Transverse colon (tissue), 4 donors: ENCODE measurements at places on chromosomes 3 and 15.

GRCh38 chr15:68429691-68430470 lies 2.1 kb downstream of the ITGA11 start:
- DNase-seq, result no peak

DNA sequence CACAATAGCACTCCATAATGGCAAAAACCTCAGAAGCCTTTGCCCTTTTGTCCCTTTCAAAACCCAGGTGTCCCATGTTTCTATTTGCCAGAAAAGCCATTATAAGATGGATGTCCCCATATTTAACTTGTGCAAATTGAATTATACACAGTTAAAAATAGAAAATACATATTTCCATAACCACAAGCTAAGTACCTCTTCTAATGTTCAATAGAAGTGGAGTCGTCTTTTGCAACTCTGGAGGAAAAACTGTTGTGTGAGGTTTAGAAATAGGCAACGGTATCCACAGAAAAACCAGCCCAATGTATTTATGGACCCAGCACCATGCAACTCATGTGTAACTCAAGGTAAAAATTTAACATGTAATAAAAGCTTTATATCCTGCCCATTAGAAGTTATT lies 83.6 kb upstream of the STRIT1 start:
- DNase-seq, result no peak

GRCh38 chr15:64619880-64620839 lies 155.2 kb downstream of the RBPMS2 start:
- no peak for DNase-seq

GRCh38 chr3:191889756-191890155 lies 428.8 kb downstream of the PYDC2 start:
- no peak for DNase-seq

DNA sequence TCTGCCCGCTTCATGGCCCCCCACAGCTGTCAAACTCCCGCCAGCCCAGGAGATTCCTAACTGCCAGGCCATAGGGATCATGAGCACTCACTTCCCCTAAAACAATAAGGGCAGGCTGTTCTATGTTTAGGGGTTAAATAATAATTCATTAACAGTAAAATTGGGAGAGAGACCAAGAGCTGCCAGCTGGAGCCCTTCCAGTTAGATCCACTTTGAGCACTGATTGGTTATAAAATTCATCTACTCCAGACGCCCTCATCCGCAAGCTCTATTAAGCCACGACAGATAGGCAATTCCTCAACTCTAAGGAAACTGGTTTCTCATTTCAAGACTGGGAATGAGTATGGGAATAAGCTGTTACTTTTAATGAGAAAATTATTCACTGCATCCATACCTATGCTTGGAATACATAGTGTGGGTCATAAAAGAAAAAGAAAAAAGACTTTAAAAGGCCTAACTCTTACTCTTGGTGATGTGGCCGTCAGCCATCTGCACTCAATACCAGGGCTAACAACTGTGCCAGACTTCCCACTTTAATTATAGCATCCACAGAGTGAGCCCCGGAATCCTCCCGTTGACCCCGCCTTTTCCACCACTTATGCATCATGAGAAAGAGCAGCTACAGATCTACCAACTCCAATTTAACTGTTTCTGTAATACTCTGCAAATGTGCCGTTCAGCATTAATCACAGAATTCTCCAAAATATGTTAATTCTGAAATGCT lies 44.5 kb downstream of the IL17RD start:
- no peak for DNase-seq

DNA sequence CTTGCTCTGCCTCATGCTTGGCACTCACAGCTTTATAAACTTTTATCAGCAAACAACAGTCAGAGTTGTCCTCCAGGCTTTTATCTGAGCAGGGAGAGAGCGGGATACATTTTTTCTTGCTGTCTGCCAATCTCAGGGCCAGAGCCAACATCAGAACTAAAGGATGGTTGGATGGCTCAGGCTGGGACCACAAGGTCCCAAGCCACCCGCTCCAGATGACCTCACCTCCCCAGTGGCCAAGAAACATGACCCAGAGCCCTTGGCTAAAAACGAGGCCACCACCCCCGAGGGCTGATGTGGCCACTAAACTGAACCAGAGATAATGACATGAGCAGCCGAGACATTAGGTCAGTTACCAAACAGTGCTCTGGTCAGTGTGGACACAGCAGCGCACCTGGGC lies 18.8 kb upstream of the SPATA12 start:
- DNase-seq, result no peak

- DNase-seq, result no peak
These were observed 57.2 kb upstream of the TIPARP start for GRCh38 chr3:156617145-156617544.

DNA sequence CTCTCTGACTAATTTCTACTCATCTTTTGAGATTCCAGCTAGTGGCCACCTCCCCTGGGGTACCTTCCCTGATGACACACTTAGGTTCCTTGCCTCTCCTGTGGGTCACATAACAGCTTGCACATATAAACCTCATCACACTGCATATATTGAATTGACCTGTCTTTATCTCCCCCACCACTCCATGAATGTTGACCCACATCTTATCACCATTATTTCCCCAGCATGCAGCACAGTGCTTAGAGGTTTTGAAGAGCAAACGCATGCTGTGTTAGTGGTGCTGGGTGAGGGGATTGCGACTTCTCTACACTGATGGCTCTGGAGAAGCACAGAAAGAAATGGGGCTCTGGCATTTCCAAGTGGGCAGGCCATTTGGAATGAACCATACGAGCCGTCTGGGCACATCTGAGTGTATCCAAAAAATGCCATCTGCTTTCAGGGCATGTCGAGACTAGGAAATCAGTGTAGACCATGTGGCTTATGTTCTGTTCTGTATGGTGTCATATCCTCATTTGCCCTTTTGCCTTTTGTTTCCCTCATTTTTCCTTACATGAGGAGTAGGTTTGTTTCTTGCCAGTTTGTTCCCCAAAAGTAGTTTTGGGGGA lies 333.2 kb upstream of the TRIM42 start:
- DNase-seq, result no peak

DNA sequence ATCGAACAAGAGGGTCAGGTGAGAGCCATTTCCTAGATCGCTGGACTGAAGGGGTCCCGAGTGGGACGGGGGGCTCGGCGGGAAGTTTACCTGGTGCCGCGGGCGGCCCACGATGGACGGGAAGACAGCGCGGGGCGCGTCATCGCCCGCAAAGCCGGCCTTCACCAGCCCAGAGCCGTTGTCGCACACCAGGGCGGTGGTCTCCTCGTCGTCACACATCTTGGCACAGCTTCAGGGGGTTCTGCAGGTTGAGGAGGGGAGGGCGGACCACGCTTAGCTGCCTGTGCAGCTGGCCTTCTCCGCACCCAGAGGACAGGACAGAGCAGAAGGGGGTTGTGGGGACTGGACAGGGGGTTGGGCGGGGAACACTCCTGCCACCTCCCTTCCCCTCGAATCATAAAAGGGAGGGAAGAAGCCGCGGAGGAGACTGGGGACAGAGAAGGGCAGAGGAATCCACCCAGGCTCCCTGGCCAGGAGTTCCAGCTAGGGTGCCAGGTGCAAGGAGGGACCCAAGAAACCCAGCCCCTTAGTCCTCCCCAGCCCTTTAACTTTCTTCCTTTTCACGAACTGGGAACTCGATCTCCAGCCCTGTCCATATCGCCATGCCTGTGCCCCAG lies 651 bp downstream of the ACTC1 start:
- DNase-seq, result no peak

DNA sequence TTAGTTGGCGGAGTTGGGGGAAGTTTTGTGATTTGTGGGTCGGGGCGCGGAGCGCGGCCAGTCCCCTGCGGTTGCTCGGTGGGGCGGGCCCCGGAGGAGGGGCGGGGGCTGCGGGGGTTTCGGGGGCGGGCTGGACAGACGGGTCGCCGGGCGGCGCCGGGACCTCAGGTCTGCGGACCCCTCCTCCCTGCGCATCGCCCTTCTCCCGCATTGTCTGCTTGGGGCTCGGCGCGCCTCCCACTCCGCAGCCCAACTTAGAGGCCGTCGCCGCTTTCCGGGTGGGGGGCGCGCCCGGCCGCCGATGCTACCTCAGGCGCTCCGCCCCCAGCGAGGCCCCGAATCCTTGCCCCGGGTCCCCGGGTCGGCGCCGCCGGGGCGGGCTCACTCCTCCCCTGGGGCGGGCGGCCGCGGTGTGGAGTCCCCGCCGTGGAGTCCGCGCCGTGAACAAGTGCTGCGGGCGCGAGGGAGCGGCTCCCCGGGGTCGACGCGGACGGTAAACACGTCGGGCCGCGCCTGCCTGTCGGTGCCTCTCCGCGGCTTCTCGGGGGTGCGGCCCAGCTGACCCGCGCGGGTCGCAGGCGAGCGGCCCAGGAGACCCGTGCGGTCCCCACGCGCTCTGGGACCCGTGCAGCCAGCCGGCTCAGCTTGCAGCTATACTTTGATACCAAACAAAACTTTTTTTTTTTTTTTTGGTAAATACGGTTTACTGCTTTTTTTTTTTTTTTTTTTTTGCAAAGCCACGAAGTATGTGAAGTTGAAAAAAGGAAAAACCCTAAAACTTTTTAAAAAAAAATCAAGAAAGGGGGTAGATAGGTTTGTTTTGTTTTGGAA lies 624 bp downstream of the AKAP13 start:
- peak; percentile 66 for DNase-seq

GRCh38 chr15:31953478-31953877 lies 76.8 kb upstream of the CHRNA7 start:
- DNase-seq, result no peak

DNA sequence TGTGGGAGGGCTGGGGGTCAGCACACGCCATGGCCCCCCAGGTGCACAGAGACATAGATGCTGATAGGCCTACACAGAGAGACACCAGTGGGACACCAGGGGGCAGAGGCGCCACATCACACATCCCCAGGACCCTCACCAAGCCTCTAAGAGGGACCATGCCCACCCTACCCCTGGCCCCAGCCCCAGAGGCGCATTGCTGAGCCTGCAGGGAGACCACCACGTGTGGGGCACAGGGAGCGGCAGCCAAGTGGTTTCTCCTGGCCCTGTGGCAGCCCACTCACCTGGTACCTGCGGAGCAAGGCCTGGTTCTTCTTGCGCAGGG lies 1.2 kb downstream of the CCDC9B start:
- DNase-seq, result peak; percentile 10

DNA sequence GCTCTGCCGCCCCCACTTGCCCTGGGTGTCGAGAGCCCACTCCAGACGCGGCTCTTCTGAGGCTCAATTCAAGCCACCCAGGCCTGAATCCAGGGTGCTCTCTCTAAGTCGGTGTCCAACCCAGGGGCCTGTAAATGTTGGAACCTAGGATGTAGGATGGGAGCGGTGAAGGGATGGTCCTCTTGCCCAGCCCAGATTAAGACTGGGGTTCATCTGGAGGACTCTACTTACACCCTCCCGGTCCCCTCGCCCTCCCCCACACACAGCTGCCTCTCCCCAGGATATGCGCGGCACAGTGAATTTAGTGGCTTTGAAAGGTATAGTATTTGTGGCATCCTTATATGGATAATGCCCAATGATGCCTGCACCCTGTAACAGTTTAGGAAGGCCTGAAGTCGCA lies 822 bp upstream of the FBN1 start:
- no peak for DNase-seq

DNA sequence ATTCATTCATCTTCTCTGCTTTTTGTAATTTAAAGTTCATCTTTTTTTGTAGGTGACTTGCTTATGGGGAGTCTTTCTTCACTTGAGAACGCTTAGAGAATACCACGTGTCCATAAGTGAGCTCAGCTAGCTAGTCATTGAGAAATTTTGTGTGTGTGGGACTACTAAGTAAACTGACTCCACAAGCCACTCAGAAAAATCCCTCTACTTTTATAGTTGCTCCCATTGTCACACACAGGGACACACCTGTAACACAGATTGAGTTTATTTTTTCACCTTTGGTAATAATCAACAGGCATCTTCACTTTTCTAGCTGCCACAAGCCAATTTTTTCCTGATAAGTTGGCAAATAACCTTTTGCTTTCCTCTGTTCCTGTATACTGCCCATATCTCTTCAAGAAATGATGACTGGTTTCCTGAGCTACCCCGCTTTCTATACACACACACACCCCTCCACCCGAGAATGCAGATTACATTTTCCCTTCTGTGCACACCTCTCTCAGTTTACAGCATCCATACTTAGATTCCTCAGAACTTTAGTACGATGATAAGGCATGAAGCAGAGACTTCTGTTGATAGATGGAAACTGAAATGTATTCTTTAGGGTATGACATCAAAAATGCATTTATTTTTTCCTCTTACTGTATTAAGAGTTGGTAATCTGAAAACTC lies 4.6 kb downstream of the TSC22D2 start:
- DNase-seq, result no peak

- DNase-seq, result no peak
These were observed 27.7 kb upstream of the VPS33B start for GRCh38 chr15:91050128-91050455.

DNA sequence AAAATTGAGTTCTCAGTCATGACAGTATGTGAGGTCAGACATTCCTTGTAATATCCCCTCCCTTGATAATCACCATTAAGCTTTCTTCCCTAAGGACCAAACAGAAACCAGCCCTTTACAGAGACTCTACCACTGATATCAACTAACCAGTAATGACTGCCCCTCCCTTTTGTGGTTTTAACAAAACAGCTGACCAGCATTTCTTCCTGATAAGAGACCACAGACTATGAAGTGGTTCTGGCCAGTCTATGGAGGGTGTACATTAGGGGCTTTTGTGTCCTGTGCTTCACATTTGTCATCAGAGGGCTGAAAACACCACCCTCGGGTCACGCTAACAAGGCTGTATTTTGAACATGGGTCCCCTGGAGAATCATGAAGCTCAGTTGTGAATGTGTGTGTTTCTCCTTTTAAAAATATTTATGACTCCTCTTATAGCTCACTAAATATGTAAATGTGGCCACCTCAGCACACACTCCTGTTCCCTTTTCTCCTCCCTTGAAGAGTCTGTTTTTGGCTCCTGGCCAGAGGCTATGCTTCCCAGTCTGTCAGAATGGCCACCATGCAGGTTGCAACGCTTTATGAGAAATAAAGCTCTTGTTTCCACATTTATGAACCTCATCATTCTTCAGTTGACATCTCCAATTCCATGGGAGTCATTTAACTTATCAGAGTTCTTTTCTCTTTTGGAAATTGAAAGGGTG lies 239.3 kb downstream of the CPNE4 start:
- no peak for DNase-seq

DNA sequence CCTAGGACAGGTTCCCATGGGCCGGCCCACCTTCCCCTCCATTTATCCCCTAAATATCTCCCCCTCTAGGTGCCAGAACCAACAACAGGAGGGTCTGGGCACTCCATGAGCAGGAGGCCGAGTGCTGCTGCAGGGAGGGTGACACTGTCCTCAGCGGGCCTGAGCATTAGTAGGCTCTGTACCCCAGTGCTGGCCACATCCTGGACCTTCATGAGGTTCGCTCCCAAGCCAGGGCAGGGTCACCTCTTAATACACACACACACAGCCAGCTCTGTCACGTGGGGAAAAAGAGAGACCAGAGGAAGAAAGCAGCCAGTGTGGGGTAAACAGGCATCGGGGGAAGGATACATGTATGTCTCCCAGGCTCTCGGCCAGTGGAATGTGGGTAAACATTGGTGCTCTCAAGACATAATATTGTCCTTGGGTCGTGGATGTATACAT lies 27.9 kb upstream of the SEMA3F start:
- no peak for DNase-seq

GRCh38 chr3:95939235-95939809 lies 875.1 kb upstream of the EPHA6 start:
- no peak for DNase-seq
